ENCODE measurements at places on chromosomes 12 and 14.

DNA sequence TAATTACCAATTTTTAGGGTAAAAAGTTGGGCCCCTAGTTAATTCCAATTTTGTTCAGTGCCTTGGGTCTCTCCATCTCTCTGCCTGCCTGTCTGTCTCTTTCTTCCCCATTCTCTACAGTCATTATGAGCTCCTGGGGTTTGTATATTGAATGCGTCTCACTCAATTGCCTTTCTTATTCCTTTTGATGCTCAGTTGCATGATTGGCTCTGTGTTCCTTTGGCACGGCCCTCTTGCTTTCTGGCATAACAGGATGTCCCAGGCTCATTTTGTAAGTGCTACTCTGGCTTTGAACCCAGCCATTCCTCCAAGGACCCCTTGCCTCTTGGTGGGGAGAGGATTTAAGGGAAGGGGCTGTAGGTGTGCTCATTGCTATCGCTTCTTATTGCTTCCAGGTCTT, 35.6 kb downstream of the ZNF664 start:
- DNase-seq = no peak

DNA sequence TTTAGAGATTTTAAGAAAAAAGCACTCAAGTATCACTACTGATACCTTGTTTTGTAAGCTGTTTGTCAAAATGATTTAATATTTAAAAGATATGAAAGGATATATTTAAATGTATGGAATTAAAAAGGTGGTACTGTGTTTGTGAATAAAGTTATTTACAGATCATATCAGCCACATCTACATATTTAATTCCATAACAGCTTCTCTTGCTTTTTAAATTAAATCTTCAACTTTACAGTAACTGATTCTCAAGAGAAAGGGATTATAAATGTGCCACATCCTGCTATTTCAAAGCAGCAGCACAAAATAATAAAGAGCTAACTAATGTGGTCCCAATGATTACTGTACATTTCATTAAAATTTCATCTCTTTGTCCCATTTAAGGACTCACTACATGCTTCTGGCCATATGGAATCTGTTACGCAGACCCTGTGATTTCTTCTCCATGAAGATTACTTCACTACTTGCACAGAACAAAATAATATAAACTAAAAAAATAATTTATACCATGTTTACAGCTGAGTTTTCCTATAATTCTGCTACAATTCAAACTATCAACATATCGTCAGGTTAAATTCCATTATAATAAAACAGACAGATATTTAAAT, 117.8 kb downstream of the MED13L start:
- DNase-seq = no peak

- DNase-seq = no peak
Measured at GRCh38 chr14:59155886-59156285, 32.6 kb upstream of the DAAM1 start.

DNA sequence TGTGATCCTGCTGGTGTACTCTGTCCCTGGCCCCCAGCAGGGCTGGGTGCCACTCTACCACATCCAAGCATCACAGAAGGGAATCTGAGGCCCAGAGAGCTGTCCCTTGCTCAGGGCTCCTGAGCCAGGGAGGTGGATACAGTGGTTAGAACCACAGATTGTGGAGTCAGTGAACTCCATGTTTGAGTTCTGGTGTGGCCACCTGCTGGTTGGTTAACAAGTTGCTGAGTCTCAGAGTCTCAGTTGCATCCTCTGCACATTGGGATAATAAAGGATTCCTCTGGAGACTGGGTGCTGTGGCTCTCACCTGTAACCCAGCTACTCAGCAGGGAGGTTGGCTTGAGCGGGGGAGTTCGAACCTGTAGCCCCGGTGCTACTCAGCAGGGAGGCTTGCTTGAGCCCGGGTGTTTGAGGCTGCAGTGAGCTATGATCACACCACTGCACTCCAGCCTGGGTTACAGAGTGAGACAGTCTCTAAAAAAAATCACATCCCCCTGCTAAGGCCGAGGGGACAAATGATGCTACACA, 39.4 kb downstream of the MVK start:
- DNase-seq = no peak

DNA sequence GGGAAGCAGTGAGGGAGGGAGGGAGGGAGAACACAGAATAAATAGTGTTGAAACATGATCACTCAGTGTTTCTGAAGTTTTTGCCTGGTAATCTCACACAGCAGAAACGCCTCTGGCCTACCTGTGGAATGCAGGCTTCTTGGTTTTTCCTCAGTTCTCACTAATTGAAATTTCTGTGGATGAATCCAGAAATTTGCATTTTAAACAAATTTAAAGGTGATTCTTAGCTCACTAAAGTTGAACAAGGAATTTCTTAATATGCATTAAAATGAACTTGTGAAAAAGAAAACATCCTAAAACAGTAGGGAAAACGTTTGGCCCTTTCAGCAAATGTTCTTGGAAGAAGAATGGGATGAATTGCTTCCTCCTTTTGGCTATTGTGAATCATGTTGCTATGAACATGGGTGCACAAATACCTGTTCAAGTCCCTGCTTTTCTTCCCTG, 1.4 kb downstream of the RNASE9 start:
- no peak for DNase-seq

DNA sequence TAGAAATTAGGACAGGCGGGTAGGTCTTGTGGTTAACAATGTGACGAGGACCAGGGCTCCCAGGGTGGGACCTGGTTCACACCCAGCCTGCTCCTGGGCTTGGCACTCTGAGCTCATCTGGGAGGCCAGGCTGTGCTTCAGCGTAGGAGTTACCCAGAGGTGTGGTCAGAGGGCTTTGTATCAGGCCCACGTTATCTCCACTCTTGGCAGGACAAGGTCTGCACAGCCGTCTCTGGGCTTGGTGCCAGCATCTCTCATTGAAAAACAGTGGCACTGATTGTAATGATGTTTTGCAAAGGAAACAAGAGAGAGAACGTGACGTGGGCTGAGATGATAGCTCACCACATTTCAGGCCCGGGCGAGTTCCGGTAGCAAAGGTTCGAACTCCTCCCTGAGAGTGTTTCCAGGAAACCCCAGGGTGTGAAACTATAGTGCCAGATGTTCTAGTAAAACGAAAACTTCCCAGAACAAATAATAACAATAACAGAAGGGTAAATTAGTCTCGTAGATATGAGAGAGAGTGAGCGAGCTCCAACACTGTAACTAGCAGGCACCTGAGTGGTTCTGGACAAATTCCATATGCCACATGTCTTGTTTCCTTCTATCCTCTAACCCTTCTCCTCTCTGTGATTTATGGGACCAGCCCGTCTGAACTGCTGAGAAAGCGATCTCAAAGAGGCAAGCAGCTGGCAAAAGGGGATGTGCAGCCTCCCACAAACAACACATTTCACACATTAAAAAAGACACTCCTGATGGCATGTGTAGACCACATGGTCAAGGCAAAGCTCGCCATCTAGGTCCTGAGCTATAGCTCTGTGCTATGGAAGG, 227.3 kb downstream of the KTN1 start:
- DNase-seq = no peak

DNA sequence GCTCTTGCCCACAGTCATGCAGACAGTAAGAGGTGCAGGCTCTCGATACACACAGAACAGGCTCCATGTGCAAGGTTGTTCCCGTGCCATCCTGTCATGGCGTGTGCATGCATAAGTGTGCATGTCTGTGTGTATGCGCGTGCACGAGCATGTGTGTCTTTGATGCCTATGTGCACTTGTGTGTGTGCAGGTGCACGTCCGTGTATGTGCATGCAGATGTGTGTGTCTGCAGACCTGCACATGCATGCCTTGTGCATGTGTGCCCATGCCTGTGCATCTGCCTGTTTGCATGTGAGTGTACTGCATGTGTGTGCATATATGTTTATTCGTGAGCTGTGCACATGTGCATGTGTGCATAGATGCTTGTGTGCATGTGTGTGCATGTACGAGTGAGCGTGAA, 309.8 kb downstream of the TMEM121 start:
- no peak for DNase-seq

- DNase-seq = no peak
Measured at GRCh38 chr12:107379852-107380567, 286.7 kb upstream of the CRY1 start.

DNA sequence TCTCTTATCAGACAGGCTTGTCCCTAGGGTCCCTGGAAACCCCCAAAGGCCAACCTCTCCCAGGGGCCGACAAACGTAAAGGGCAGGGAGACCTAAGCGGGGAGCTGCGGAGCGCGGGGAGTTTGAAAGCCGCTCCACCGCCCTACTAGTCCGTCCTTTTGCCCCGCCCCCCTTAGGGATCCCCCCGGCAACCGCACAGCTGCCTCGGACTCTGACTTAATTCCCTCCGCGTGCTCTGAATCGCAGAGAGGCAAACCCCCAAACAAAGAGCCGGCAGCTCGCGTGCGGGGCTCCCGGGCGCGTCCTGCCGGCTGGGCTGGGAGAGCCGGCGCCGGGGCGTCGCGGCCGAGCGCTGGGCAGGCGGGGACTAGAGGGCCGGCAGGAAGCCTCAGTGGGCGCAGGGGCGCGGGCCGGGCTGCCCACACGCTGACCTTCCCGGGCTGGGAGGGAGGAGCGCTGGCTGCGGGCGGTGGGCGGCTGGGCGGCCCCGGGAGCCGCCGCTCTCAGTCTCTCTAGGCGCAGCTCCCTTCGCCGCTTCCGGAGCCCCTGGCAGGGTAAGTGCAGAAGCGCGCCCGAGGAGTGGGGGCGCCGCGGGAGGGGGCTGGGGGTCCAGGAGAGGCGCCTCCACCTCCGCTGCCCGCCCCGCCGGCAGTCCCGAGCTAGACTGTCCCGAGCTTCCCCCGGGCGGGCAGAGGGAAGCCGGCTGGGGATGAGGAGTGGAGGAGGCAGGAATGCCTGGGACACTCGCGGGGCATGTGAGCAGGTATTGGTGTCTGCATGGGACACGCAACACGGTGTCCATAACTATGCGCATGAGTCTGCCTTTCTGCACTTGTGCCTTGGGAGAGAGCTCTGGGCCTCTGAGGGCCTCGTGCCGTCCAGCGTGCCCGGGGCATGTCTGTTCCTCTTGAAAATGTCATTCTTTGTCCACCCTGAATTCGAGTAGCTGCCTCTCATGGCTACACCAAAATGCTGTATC, at the start of gene TSPAN11:
Gene TSPAN11, plus strand, starts transcription at position 506 of the 979 bp plus-strand sequence. CDS start 27,244 bp downstream, outside the sequence.
- DNase-seq = no peak

- DNase-seq = no peak
Measured at GRCh38 chr12:67843257-67843656, 146.0 kb upstream of the IFNG-AS1 start.

DNA sequence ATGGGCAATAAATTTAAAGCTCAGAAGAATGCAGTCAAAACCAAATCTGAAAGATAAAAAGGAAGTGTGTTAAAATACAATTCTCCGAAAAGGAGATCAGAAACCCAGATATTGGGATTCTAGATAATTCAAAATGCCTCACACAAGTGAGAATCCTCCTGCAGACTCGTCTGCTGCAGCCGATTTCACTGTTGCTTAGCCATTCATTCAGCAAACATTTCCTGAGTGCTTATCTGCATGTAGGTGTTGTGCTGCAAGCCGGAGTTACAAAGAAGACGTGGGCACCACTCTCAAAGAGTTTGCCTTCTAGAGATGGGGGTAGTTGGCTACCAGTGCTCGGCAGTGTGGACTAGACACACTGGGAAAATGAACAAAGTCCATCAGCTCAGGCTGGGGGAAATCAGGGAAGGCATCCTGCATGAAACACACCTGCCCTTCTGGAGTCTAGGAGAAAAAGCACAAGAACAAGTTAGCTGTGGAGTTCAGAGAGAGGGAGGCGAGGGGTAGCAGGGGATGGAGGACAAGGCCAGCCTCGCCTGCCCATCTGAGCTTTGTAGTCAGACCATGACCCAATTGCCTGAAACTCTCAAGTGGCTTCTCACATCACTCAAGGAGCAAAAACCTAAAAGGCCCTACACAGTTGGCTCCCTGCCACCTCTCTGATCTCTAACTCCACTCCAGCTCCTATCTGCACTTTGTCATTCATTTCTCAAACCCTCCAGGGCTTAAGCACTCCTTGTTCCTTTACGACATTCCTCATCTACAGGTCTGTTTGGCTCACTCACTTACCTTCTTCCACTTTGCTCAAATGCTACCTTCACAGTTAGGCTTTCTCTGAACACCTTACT, 310.0 kb upstream of the DDHD1 start:
- DNase-seq = no peak

DNA sequence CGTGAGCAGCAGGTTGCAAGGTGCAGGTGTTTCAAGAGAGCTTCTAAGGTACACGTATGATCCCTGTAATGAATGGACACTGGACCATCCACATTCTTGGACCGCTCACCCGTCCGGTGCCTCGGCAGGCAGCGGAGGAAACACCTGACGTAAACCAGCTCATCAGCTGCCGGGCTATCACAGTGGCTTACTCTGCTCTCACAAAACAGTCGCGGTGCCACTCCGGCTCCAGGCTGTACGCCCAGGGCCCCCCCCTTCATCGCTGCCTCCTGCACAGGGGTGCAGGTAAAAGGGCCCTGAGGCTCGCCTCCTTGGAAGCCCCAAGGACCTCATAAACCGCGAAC, 436 bp downstream of the VPS33A start:
- peak; percentile 8 for DNase-seq

DNA sequence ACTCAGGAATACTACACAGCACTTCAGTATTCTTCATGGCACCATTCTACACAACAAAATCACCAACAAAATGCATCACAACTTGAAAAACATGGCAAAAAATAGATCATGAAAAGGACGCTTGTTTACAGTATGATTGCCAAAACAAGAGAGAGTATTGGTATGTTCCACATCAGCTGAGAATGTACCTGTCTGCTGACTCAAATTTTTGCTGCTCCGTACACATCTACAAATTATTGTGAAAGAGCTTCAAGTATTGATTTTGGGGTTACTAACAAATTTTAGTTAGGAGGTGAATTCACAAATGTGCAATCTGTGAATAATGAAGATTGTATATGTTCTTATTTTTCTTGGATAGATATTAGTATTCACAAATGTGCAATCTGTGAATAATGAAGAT, 105.4 kb downstream of the GPHN start:
- DNase-seq = no peak

- DNase-seq = no peak
Measured at GRCh38 chr12:45713078-45713477, 16.4 kb upstream of the ARID2 start.

DNA sequence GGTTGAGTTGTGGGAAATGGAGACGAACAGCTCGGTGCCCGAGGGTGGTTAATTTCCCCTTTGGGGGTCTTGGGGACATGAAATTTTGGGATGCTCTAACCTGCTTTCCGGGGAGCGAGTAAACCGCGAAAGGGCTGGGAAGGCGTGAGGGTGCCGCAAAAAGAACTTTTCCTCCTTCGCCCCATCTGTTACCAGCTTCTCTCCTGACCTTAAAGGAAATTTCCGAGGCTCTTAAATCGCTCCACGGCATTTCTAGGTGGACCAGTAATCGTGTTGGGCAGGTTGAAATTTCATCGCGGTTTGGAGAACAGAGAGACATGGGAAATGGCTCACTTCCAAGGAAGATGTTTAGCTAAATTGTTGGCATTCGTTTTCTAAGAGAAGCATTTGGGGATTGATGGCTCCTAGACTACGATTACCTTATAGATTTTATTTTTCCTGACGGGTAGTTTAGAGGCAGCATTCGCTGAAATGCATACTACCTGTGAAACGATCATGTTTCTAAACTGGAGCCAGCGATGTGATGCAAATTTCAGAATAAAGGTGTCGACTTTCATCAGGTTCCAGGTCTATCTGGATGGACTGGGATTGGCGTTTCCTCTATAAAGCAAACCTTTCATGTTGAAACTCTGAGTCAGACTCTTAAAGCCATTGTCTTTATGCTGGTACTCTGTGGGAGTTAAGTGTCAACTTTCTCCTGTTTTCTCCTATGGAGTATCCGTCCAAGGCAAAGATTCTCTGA, 414.5 kb downstream of the PCNX1 start:
- DNase-seq = no peak
